Midbrain (tissue), 1 donor: ENCODE measurements at places on chromosomes 4 and X.

- DNase-seq: no peak
These were observed 111.7 kb downstream of the NFKB1 start for GRCh38 chr4:102612824-102613366.

DNA sequence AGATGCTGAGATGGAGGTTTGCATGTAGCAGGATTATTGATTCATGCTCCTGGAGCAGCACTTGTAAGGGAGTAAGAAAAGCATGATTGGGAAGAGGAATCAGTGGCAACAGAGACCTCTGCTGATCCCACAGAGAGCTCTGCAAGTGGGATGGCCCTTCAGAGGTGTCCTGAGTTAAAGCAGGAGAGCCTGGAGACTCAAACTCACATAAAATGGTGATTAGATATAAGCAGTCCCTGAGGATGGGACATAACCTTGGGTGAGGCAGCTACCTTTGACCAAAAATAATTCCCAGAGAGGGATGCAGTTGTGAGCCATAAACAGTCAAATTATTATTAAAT lies 25.4 kb upstream of the BMPR1B start:
- no peak for DNase-seq

GRCh38 chr4:142875117-142875516 lies 29.0 kb upstream of the INPP4B start:
- no peak for DNase-seq

DNA sequence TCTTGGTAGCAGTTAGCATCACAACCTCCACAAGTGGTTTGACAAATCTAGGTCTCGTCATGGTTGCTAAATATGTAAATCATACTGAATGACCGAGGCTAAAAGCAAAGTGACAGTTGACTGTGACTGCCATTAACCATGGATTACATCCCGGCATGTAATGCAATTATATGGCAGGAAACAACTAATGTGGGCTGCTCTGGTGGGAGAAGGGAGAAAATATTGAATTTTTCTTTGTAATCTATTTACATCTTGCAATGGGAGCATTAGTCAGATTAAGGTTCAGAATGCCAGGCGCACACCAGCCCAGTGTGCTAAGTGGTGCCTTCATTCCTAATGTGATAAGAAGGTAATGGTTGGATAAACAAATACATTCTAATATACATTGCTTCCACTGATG lies 35.8 kb downstream of the UNC5C start:
- no peak for DNase-seq

DNA sequence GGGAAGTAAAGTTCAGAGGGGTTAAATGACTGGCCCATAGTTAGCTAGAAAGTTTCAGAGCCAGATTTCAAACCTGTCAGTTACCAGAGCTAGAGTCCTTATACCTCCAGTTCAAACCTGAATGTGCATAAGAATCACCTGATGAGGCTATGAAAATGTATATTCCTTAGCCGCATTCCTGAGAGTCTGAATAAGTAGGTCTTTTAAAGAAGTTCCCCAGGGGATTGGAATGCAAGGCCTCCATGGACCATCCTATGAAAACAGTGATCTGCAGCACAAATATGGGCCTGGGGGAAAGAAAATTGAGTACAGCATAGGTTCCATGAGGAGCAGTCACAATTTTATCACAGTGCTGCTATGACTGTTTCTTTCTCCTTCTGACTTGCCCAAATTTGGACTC lies 263.9 kb upstream of the CXorf66 start:
- no peak for DNase-seq

DNA sequence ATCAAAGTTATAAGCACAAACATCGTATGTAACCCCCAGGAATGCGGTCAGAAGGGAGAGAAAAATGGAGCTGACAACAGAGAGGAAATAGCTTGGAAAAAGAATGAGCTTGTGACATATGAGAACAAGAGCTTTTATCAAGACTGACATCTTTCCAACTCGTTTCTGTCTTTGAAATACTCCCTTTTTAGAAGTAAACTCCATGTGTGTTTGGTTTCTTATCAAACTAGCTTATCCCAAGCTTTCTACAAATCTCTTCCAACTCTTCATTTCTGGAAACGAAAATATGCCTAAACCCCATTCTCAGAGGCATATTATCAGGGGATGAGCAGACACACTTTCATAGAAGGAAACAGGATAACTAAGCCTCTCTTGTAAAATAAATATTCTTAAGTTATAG lies 235.4 kb downstream of the NAF1 start:
- no peak for DNase-seq

DNA sequence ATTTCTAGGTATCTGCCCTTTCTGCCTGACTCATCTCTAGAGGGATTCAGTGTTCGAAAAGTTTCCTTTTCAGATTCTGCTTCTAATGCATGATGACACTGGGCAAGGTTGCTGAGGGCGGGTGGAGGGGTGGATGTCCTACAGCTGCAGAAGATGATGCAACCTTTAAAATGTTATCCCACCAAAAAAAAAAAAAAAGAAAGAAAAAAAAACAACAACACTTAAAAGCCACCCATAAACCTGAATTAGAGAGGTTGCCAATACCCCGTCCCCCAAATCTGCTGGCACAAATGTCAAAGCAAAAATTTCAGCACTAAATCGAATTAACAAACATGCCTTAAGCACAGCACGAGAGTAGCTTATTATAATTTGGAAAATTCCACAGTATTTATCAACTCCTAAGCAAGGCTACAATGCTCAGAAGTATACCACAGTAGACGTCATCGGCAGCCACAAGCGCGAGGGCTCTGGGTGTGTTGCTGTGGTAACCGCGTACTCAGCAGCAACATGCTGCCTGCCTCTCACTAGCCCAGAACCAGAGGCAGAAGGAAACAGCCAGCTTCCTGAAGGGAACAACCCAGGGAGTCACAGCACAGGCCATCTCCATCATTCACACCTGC lies 167.5 kb upstream of the MAP3K15 start:
- DNase-seq: no peak

GRCh38 chr4:27742816-27743215 lies 882.2 kb downstream of the STIM2 start:
- DNase-seq: no peak

- DNase-seq: no peak
These were observed 543.6 kb upstream of the SMIM31 start for GRCh38 chr4:164210377-164210776.

DNA sequence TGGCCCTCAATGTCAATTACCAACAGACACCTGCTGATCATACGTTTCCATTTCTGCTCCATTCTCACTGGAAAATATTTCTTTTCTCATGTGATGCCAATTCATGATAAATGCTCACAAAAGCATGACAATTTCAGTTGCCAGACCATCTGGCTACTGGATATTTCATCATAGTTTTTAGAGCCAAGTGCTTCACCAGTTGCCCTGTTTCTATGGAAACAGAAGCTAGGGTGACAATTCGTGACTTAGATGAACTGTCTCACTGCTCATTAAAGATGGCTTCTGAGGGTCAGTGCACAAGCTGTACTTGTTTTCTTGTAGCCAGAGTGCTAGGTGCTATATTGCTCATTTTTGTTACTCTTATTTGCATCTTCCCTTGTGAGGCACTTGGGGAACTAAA lies 184.9 kb downstream of the COMMD8 start:
- no peak for DNase-seq

- no peak for DNase-seq
These were observed 495.2 kb downstream of the AFF2 start for GRCh38 chrX:148995661-148996060.

DNA sequence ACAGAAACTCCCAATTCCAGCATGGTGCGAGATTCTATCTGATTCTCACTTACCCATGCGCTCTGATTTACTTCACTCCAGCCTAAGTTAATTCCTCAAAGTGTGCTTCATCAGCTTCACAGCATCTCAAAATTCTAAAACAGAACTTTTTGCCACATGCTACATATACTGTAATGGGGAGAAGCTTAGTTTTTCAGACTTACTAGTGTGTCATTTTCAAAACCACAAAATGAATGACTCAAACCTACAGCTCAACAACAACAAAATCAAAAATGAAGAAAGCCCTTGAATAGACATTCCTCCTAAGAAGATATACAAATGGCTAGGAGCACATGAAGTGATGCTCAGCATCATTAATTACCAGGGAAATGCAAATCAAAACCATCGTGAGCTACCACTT lies 14.9 kb downstream of the IRF2 start:
- no peak for DNase-seq

GRCh38 chrX:130120746-130121504 lies 10.6 kb upstream of the ELF4 start:
- DNase-seq: peak; percentile 49

- DNase-seq: no peak
These were observed 1.1 kb downstream of the MSL3 start for GRCh38 chrX:11759172-11759460.

- peak; percentile 37 for DNase-seq
These were observed at the start of gene MSL3 for GRCh38 chrX:11757719-11758399. MSL3 (plus strand) TSS chrX:11758237; CDS start chrX:11758264, 27 bp downstream.
